ENCODE measurements at places on chromosomes 5 and 9.

- H3K4me1 ChIP-seq = no peaks in the 10 kb centered on the region
- H3K27me3 ChIP-seq = no peaks in the 10 kb centered on the region
- H3K27ac ChIP-seq = no peak overlapping the region
- H3K4me3 ChIP-seq = no peak overlapping the region
- no peak for DNase-seq
These were observed 416.1 kb upstream of the IZUMO3 start for GRCh38 chr9:24961762-24962161.

DNA sequence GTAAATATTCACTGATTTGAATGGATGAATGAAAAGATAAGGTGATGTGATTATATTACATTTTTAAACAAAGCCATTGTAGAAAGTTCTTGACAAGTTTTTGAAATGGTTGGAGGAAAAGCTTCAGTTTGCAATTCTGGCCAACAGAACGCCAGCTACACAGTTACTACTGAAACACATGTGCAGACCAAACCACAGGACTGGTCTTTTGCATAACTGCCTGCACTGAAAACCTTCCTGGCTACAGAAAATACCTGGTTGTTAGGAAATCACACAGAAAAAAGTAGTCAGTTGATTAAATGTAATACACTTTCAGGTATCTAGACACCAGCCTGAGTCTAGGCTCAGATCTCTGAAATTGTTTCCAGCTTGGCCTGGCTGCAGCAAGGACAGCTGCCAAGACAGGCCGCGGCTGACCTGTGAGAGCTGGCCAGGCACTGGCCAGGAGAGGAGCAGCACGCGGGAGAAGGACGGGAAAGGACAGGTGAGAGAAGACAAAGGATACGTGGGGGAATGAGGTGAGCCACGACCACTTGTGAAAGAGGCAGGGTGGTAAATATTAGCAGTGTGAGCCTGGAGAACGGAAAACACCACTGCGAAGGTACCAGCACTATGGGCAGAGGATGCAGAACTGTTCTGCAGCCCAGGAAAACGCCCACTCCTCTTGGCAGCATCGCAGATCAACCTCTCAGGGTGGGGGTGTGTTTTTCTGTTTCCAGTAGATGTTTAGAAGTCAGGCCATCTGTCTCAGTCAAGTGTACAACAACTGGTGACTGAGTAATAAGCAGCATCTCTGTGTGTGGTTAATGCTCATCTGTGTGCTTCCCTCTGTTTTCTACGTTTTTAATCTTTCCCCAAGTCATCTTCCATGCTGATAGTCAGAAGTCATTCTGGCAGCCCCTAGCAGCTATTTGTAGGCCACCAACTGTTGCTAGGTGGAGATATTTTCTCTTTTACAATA is 137.4 kb downstream of the SCAMP1 start:
- H3K4me3 ChIP-seq = no peak overlapping the region
- no peaks in the 10 kb centered on the region for H3K27me3 ChIP-seq
- DNase-seq = no peak
- H3K27ac ChIP-seq = no peak overlapping the region
- H3K36me3 ChIP-seq = no peaks in the 10 kb centered on the region
- peaks cover 22% of the 10 kb centered on the region for H3K4me1 ChIP-seq

DNA sequence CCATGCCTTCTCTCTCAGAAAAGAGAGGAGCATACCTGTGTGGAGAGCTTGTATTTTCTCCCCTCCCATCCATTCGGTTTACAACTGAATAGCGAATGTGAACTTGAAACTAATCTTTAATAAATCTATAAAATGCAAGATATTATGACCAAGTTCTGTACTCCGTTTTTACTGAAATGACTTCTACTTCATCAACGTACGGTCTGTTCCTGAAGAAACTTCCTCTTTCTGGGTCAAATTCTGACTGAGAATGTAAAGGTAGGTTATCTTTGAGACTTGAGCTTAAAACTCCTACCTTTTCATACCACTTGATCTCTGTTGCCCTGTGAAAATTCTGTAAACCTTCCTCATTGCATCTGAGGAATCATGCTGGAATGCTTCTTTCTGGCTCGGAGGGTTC is 4.2 kb upstream of the CTNNAL1 start:
- no peaks in the 10 kb centered on the region for H3K4me1 ChIP-seq
- no peak overlapping the region for H3K27ac ChIP-seq
- H3K27me3 ChIP-seq = no peaks in the 10 kb centered on the region
- H3K4me3 ChIP-seq = no peak overlapping the region
- DNase-seq = no peak

DNA sequence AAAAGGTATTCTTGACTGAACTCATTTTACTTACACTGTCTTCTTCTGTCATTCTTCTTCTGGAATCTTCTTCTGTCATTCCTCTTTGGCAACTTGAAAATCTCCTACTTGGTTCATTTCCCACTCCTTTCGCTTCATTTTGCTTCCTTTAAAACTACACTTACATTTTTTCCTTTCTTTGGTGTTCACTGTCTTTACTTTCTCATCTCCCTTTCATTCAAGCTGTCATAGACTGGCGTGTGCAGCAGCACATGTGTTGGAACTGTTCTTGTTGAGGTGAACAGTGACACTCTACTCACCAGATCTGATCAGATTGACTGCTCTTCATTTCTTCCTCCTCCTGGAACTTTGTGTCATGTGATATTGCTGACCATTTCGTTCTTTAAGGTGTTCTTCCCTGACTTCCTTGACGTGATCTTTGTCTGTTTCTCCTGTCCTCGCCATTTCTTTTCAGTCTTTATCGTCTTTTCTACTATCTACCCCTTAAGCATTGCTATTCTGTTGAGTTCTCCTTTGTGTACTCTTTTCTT is 6.4 kb downstream of the DNAJC25 start:
- no peaks in the 10 kb centered on the region for H3K27me3 ChIP-seq
- no peak for DNase-seq
- H3K4me1 ChIP-seq = no peaks in the 10 kb centered on the region

DNA sequence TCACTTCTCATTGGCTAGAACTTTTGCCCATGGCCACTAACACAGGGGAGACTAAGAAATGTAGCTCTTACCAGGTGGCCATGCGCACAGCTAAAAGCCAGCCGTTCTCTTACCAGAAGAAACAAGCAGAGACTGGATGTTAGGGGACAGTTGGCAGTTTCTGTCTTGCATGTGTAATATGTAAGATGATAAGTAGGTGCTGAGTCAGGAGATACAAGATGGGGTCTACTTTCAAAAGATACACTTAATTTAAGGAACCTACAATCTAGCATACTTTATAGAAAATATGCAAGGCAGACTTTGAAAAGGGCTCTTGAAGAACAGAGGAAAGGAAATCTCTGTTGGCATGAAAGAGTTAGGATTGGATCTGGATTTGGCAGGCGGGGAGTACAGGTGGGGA is 244.5 kb downstream of the ZSWIM6 start:
- no peaks in the 10 kb centered on the region for H3K27me3 ChIP-seq
- no peak overlapping the region for H3K27ac ChIP-seq
- H3K4me1 ChIP-seq = no peaks in the 10 kb centered on the region
- no peak for DNase-seq
- no peak overlapping the region for H3K4me3 ChIP-seq
- H3K36me3 ChIP-seq = no peaks in the 10 kb centered on the region

- H3K4me1 ChIP-seq = no peaks in the 10 kb centered on the region
- H3K27ac ChIP-seq = no peak overlapping the region
- no peak for DNase-seq
- no peaks in the 10 kb centered on the region for H3K27me3 ChIP-seq
- no peaks in the 10 kb centered on the region for H3K36me3 ChIP-seq
These were observed 82.8 kb downstream of the CAAP1 start for GRCh38 chr9:26809795-26810194.

- no peak overlapping the region for H3K27ac ChIP-seq
- no peaks in the 10 kb centered on the region for H3K27me3 ChIP-seq
- peak; percentile 34 for DNase-seq
- no peak overlapping the region for H3K4me3 ChIP-seq
These were observed 98.4 kb downstream of the CRB2 start for GRCh38 chr9:123454361-123454760.

DNA sequence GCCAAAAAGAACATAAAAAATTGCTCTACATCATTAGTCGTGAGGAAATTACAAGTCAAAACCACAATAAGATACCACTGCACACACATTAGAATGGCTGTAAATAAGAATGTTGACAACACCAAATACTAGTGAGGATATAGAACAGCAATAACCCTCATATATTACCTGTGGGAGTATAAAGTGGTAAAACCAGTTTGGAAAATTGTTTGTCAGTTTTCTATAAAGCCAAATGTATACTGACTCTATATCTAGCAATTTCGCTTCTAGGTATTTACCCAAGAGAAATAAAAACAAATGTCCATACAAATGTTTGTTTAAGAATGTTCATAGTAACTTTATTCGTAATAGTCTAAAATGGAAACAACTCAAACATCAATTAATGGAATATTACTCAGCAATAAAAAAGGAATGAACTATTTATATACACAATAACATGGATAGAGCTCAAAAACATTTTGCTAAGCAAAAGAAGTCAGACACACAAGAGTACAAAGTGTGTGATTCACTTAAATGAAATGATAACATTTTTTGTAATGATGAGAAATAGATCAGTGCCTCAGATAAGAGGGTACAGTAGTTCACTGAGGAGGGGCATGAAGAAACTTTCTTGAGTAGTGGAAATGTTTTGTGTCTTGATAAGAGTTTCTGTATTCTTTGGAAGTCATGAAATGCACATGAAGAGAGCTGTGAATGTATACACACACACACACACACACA is 219.6 kb upstream of the ZNF462 start:
- H3K27me3 ChIP-seq = no peaks in the 10 kb centered on the region
- no peaks in the 10 kb centered on the region for H3K4me1 ChIP-seq
- no peak overlapping the region for H3K27ac ChIP-seq
- no peak overlapping the region for H3K4me3 ChIP-seq
- no peaks in the 10 kb centered on the region for H3K36me3 ChIP-seq

GRCh38 chr9:90060256-90060655 is 455.4 kb downstream of the GADD45G start:
- H3K36me3 ChIP-seq = no peaks in the 10 kb centered on the region
- H3K4me1 ChIP-seq = no peaks in the 10 kb centered on the region
- DNase-seq = no peak
- H3K4me3 ChIP-seq = no peak overlapping the region

DNA sequence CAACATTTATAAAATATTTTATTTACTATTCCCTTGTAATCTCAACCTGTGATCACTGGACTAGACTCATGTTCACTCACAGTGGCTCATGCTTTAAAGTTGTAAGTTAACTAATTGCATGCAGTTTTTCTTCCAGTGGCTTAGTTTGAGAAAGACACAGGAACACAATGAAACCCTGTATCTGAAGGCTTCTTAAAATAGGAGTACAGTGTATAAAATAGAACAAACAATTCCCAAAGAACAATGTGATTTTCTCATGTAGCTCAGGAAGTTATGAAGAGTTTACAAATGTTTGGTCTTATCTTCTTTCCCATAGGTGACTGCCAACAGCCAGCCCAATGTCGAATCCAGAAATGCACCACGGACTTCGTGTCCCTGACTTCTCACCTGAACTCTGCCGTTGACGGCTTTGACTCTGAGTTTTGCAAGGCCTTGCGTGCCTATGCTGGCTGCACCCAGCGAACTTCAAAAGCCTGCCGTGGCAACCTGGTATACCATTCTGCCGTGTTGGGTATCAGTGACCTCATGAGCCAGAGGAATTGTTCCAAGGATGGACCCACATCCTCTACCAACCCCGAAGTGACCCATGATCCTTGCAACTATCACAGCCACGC is 5.9 kb downstream of the RGMB start:
- no peak overlapping the region for H3K27ac ChIP-seq
- no peak for DNase-seq
- H3K27me3 ChIP-seq = no peaks in the 10 kb centered on the region
- no peak overlapping the region for H3K4me3 ChIP-seq
- H3K4me1 ChIP-seq = peaks cover 8% of the 10 kb centered on the region

- H3K27ac ChIP-seq = no peak overlapping the region
- peaks cover 3% of the 10 kb centered on the region for H3K4me1 ChIP-seq
- DNase-seq = no peak
- no peaks in the 10 kb centered on the region for H3K36me3 ChIP-seq
- H3K4me3 ChIP-seq = peak overlapping the region; percentile 57
These were observed 578 bp downstream of the LHX6 start for GRCh38 chr9:122228191-122228567.

GRCh38 chr5:74619308-74619707 is 21.2 kb downstream of the ENC1 start:
- DNase-seq = no peak
- H3K27ac ChIP-seq = no peak overlapping the region
- H3K4me1 ChIP-seq = no peaks in the 10 kb centered on the region

DNA sequence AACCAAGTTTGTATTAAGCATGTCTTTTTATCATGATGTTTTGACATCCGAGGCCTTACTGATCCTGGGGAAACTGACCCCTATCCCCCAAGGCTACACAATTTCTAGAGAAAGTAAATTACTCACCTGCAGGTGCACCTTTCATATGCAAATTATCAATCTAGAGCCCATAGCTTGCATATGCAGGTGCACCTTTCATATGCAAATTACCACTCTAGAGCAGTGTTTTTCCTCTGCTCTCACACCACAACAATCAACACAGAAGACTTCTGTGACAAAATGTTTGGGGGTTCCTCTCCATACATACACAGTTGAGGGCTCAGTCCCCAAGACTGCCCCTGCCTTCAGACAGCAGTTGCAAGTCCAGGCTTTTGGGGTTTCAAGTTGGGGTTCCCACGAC is 203.7 kb upstream of the RORB start:
- no peaks in the 10 kb centered on the region for H3K27me3 ChIP-seq
- H3K4me1 ChIP-seq = no peaks in the 10 kb centered on the region
- no peak overlapping the region for H3K27ac ChIP-seq

DNA sequence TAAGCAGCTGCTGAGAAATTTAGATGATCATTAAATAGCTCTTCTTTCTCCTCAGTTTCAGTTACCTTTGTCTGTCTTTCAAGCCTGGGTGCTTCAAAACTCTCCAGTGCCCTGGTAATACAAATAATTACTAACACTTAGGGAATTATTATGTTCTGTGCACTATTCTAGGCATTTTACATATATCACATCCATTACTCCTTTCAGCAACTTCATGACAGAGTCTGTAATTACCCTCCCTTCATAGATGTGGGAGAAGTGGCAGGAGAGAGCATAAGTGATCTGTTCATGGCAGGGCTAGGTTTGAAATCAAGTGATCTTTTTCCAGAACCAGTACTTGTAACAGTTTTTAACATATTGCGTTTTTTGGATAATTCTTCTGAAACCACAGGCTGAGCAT is 32.0 kb downstream of the MAN2A1 start:
- peaks cover 7% of the 10 kb centered on the region for H3K36me3 ChIP-seq
- no peak overlapping the region for H3K4me3 ChIP-seq
- DNase-seq = no peak
- H3K27ac ChIP-seq = no peak overlapping the region

DNA sequence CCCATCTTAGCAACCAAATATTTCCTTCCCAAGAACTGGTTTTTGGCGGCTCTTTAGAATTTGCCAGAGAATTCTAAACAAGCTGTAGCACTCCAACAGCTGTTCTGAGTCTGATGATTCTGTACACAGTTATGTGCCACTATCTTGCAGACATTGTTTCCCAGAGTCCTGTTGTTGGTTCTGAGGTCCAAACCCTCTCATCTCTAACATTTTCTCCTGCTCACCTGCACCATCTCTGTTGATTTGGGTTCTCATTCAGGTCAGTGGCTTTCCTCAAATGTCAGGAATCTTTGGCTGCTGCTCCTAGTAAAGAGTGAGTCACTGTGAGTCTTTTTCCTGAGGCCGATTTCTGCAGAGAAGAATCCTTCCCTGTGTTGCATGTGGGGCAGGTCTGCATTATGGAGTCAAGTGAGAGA is 50.0 kb downstream of the CAMSAP1 start:
- peaks cover 7% of the 10 kb centered on the region for H3K36me3 ChIP-seq
- no peak overlapping the region for H3K4me3 ChIP-seq

- H3K4me3 ChIP-seq = no peak overlapping the region
- no peak overlapping the region for H3K27ac ChIP-seq
- no peaks in the 10 kb centered on the region for H3K36me3 ChIP-seq
- DNase-seq = no peak
- H3K4me1 ChIP-seq = no peaks in the 10 kb centered on the region
- peaks cover 12% of the 10 kb centered on the region for H3K27me3 ChIP-seq
These were observed 2.3 kb upstream of the SLC9A3 start for GRCh38 chr5:526456-527088.
